ENCODE measurements at places on chromosomes 7 and 10.
A peak's percentile ranks its signal among the peaks of the same experiment; 100 is the strongest.

DNA sequence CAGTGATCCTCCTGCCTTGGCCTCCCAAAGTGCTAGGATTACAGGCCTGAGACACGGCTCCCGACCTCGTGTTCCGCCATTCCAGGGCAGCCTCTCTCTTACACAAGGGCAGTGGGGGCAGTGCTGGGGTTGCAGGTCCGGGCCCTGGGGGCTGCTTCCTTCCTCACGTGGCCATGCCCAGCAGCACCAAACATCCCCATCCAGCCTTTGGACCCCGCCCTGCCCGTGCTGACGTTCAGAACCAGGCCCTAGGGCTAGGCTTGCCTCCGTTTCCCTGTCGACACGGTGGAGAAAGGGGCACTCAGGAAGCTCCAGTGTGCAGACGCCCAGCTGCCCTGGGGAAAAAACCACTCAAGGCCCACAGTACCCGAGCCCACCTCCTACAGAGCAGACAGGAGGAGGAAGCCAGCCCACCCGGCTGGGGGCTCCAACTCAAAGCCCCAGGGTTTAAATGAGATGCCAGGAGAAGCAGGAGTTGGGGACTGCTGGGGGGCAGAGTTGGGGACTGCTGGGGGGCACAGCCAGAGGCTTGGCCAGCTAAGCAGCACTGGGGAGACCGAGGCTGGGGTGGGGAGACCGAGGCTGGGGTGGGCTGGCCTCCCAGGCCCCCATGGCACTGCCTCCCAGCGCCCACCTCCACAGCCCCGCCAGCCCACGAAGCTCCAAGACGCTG is 35.9 kb downstream of the ADAP1 start:
- no peak for DNase-seq

DNA sequence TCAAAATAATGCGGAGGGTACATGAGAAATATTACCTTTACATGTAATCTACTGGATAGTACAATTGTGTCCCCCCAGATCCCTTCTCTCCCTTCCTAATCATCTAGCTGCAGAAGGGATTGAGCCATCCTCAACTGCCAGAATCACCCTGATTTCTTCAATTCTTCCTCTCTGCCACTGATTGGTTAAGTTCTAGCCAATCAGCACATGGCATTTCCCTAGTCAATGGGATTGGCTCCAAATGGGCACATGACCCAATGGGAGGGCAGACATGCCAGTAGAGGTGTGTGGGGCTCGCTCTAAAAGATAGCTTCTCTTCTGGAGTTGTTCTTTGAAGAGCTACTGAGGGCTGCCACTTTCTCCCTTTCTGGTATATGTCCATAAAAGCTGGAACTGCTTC is 20.9 kb upstream of the UBE3C start:
- DNase-seq = no peak

- DNase-seq = no peak
Observed at GRCh38 chr7:149385195-149385950, 75.5 kb downstream of the ZNF777 start.

GRCh38 chr10:122373721-122374120 is 787 bp upstream of the PLEKHA1 start:
- no peak for DNase-seq

GRCh38 chr10:12022580-12023257 is 19.9 kb downstream of the UPF2 start:
- DNase-seq = no peak

- no peak for DNase-seq
Observed at GRCh38 chr10:6781133-6781770, 201.2 kb upstream of the PRKCQ start.

DNA sequence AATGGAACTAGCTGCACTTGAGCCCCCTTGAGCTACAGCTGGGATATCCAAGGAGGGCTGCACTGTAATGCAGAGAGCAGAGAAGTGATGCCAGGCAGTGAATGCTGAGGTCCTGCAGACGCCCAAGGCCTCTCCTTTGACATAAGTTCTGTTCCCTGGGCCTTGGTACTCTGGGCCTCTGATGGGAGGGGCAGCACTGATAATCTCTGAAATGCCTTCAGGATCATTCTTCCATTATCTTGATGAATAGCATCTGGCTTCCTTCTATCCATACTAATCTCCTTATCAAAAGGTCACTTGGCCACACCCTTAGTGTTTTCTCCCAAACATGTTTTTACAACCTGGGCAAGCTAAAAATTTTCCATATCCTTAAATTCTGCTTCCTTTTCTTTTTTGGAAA is 6.9 kb downstream of the GRB10 start:
- no peak for DNase-seq

- no peak for DNase-seq
Observed at GRCh38 chr7:55326081-55326835, 38.9 kb upstream of the LANCL2 start.

DNA sequence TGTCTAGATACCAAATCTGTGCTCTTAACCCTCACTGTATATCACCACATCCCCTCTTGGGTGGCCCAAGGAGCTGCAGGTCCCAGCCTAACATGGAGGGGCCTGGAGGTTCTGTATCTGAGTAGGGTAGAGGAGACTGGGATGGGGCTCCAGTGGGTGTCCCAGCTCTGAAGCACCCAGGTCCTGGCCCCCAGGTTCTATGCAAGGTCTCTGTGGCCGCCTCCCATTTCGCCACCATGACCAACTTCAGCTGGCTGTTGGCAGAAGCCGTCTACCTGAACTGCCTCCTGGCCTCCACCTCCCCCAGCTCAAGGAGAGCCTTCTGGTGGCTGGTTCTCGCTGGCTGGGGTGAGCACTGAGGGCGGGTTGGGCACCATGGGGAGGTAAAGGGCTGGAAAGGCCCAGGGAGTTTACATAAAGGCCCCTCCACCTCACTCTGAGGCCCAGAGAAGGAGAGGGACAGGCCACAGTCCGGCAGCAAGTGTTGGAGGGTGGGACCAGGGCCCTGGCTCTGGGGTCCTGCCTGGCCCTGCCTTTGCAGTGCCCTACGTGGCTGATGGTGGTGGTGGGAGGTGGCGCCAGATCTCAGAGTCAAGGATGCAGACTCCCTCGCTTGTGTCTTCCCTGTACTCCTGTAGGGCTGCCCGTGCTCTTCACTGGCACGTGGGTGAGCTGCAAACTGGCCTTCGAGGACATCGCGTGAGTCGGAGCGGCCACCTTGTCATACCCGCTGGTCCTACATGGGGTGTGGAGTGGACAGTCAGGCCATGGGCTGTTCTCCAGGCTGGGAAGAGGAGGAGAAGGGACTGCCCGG is 10.2 kb downstream of the GHRHR start:
- no peak for DNase-seq

GRCh38 chr7:39304668-39305405 is 261.4 kb upstream of the YAE1 start:
- DNase-seq = no peak

DNA sequence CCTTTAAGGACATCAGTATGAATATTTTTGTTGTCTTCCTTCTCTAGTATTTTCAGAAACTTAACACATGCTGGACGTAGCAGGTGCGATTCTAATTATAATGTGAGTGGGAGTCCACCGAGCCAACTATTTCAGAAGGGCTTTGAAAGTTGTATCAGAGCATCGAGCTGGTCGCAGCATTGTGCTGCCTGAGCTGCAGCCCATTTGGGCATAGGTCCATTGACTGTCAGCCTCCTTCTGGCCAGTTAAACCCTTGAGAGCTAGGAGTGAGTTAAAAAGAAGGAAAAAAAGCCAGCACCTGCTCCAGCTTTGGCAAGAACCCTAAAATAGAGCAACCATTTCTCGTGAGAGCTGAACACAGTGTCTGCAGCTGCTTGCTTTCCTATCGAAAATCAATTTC is 47.8 kb downstream of the SLC35G1 start:
- DNase-seq = no peak

GRCh38 chr7:11817111-11817740 is 14.8 kb downstream of the THSD7A start:
- no peak for DNase-seq

DNA sequence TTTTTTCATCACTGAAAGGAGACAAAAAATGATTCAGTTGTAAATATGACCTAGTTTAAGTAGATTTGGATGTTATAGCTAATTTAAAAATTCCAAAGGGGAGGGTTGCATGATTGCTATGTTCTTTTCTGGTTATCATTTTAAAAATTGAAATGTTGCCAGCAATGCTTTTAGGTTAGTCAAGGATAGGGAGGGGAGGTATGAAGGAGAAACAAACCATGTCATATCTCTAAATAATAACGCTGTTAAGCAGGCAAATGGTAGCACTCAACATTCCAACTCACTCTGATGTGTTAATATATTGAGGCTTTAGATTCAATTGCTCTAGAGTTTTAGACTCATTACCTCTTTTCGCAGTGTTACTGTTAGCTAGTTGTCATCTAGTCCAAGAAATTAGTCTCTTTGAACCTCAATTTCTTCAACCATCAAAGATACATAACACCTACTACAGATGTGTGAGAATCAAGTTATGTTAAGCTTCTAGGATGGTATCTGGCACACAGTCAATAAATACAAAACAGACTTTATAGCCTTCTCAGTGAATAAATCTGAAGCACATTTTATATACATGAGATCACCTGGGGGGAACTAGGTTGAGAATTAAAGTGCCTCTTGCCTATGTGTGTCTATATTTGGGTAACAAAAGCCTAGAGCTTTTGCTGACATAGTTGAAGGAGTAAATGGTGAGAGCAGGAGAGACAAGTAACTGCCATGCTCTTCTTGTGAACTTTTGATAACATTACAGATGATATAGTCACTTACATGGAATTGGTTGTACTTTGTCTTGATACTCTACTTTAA is 124.9 kb downstream of the CSTF2T start:
- no peak for DNase-seq

- no peak for DNase-seq
Observed at GRCh38 chr7:95951997-95952795, 179.8 kb downstream of the DYNC1I1 start.

DNA sequence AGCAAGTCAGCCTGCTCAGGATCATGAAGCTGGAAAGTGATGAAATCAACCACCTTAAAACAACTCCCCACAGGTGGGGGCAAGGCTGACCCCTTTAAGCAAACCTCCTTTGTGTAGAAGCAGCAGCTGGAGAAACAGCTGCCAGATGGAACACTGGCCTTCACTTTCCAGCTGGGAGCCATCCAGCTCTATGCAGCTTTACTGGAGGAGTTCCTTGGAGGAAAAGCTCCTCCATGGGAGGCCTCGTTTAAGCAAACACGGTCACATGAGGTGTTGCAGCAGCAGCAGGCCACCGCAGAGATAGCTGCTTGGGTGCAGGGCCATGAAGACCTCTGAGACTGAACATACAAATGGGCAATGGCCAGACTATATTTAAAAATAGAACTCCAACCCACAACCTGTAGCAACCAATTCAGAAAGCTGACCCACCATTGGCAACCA is 13.0 kb upstream of the DLG5 start:
- DNase-seq = no peak

GRCh38 chr10:132427939-132428367 is 31.0 kb downstream of the PWWP2B start:
- no peak for DNase-seq

DNA sequence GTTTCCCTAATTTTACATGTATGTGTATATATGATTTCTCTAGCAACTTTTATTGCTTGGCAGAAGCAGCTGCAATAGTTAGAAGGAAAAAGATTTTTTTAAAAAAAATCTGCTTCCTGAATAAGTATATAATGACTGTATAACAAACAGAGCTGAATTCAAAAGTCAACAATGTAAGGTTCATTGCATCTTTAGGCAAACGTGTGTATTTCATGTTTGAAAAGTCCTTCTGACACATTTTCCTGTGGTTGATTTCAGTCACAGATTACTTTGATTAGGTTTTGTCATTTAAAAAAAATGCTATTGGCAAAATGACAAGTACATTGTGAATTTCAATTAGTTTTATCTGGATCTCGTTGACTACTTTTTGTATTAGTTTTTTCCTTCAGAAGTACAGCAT is 231.0 kb downstream of the CSTF2T start:
- no peak for DNase-seq

- DNase-seq = peak; percentile 57
Observed at GRCh38 chr7:64876792-64877713, 26.0 kb upstream of the ZNF273 start.

- DNase-seq = no peak
Observed at GRCh38 chr10:98474628-98475027, 27.9 kb upstream of the HPS1 start.

DNA sequence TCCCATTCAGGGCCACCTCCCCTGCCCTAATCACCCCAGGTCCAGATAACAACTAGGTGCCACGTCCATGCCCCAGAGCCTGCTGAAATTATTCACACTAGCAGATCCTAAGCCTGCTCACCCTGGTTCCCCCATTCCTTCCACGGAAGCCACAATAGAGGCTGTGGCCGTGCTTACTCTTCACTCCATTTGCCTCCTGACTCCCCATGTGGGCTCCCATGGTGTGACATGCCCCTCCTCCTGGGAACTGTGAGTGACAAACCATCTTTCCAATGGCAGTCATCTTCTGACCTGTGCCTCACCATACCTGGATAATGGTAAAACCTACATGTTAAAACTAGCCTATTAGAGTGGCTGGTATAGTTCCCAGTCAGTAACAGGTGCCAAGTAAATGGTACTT is 216.2 kb upstream of the PRKCQ start:
- no peak for DNase-seq

DNA sequence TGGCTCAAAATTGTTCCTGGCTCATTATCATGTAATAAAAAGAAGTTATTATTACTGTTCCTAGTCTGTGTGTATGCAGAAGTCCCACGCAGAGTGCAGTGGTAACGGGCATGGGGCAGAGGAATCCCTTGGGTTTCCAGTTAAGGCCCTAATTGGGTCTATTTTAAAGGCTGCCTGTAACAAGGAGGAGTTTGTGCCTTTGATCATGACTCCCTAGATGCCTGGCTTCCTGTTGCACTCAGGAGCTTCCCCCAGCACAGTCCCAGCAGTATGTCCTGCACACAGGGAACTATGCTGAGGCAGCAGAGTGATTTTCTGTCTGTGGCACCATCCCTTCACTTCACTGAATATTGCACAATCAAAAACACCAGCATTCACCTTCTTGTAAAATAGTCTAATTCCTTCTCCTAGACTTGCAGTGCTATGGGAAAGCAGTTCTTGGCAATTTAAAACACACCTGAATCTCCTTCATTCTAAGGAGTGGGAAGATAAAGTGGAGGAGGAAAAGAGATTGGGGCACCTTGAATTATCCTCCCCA is 22.9 kb downstream of the SORCS1 start:
- no peak for DNase-seq

DNA sequence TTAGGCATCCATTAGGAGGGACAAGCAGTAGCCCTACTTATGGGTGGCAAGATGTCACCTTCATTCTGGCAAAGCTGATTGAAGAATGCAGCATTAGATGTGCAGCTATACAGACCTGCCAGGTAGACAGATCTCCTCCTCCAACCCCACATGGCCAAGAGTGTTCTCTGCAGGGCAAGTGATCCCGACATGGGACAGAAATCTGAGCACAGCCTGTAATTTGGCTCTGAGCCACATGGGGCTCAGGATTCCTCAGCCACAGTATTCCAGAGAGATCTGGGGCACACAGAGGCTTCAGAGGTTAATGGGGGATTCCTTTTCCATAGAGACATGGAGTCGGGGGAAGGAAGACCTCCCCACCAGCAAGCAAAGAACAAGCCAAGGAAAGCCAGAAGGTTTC is 58.7 kb upstream of the GDF10 start:
- no peak for DNase-seq

DNA sequence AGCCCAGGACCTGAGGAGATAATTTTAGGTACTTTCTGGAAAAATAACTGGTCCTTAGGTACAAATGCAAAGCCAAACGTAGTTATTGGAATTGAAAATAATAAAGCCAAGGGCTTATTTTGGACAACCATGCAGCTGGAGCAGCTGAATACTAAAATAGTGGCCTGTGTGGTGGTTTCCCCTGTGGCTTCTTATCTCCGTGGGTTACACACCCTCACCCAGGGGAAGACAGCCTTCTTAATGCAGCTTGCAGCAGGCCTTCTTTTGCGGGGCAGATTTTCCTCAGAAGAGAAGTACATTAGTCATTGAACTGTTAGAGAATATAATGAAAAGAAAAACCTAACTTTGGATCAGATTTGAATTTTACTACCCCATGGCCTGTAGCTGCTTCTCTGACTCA is 133.5 kb downstream of the ST7 start:
- DNase-seq = peak; percentile 10
